ENCODE measurements at places on chromosomes 1 and 21. TPM values are rescaled to one million over a fixed set of nuclear protein-coding genes. Genes with fewer than 3 reads are reported as not detected.

Gene ILDR2
- 22.2 TPM for polyA plus RNA-seq

DNA sequence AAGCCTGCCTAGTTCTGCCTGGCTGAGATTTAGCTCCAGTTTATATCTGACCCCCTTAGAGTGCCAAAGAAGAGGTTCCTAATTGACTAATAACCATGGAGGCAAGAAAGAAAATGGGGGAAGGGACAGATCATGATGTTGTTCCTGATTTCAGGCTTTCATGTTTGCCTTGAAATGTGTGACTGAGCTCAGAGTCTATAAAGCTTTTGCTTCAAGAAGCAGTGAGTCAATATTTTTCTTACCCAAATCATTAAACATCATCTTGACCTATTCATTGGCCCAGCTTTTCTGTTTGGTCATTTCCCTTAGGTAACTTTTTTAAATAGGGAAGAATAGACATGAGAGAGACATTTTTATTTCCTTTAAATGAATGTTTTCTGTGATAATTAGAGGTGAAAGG lies 55.9 kb downstream of the HHAT start:
- H3K27ac ChIP-seq, result no peak overlapping the region
- no peak overlapping the region for H3K4me3 ChIP-seq
- no peaks in the 10 kb centered on the region for H3K4me1 ChIP-seq

- H3K36me3 ChIP-seq, result no peaks in the 10 kb centered on the region
- no peak overlapping the region for H3K4me3 ChIP-seq
- DNase-seq, result no peak
- no peaks in the 10 kb centered on the region for H3K27me3 ChIP-seq
Observed at GRCh38 chr1:165858967-165859845, 31.8 kb downstream of the UCK2 start.

DNA sequence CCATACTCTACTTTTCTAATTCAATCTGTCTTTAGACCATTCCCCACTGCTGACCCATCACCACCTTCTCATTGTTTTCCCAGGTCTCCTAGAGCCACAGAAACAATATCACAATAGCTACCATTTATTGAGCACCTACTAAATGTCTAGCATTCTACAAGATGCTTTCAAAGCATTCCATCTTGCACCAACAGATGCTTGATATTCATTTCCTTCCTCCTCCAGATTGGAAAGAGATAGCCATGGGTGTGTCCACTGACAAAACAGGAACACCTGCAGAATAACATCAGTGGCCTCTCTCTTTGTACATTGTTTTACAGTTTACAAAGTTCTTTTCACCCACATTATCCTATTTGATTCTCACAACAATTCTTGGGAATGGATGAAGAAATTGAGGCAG lies 2.2 kb downstream of the RAB3B start:
- no peak overlapping the region for H3K4me3 ChIP-seq
- no peak overlapping the region for H3K27ac ChIP-seq

- peaks cover 6% of the 10 kb centered on the region for H3K4me1 ChIP-seq
- no peaks in the 10 kb centered on the region for H3K36me3 ChIP-seq
- no peak overlapping the region for H3K27ac ChIP-seq
- H3K27me3 ChIP-seq, result no peaks in the 10 kb centered on the region
- DNase-seq, result no peak
Observed at GRCh38 chr1:56424744-56425493, 154.4 kb downstream of the PLPP3 start.
